Aortic smooth muscle cell (primary cell): ENCODE measurements at places on chromosomes 12 and 14. TPM values are rescaled to one million over a fixed set of nuclear protein-coding genes. Genes with fewer than 3 reads are reported as not detected.

Gene SLC7A7
- total RNA-seq = 1.9 and 2.6 TPM in 2 replicates

Gene CLMN
- total RNA-seq = under 0.01 and 0.12 TPM in 2 replicates

Gene VRTN
- not detected in 2 replicates for total RNA-seq

Gene KRT85
- not detected in 2 replicates for total RNA-seq

Gene SLC5A8
- not detected in 2 replicates for total RNA-seq

Gene GALNT8
- total RNA-seq = under 0.01 TPM in 1 of 2 replicates, not detected in the other

Gene ZFYVE21
- total RNA-seq = 60.4 and 61.0 TPM in 2 replicates

Gene FITM1
- total RNA-seq = 0.13 and 0.19 TPM in 2 replicates

Gene CELA1
- total RNA-seq = not detected in 2 replicates

Gene SCYL2
- 30.8 and 35.3 TPM in 2 replicates for total RNA-seq

Gene CCDC177
- not detected in 2 replicates for total RNA-seq

Gene LYZ
- 0.19 and 0.53 TPM in 2 replicates for total RNA-seq

Gene GLS2
- total RNA-seq = 0.13 TPM in 1 of 2 replicates, not detected in the other

Gene HOXC12
- total RNA-seq = not detected in 2 replicates

Gene TNS2
- 59.5 and 66.4 TPM in 2 replicates for total RNA-seq

Gene LHX5
- total RNA-seq = not detected in 2 replicates

Gene PLEKHG7
- total RNA-seq = 0.13 TPM in 1 of 2 replicates, not detected in the other

Gene OR11H7
- not detected in 2 replicates for total RNA-seq

Gene DAO
- not detected in 2 replicates for total RNA-seq

Gene WDR20
- total RNA-seq = 14.6 and 17.0 TPM in 2 replicates

Gene MGP
- total RNA-seq = 115 and 281 TPM in 2 replicates

Gene RPGRIP1
- total RNA-seq = not detected in 2 replicates

Gene ADSS1
- total RNA-seq = 5.5 and 6.0 TPM in 2 replicates

Gene CCNK
- 34.2 and 48.1 TPM in 2 replicates for total RNA-seq

Gene ADCY6
- 126 and 132 TPM in 2 replicates for total RNA-seq

Gene TAS2R20
- total RNA-seq = 1.8 and 3.9 TPM in 2 replicates

Gene ADAM21
- total RNA-seq = 0.50 and 1.2 TPM in 2 replicates

Gene TAS2R30
- total RNA-seq = 3.2 and 6.2 TPM in 2 replicates

Gene SSPN
- total RNA-seq = 15.7 and 16.2 TPM in 2 replicates

Gene SLC8A3
- not detected in 2 replicates for total RNA-seq

Gene PTPRO
- 2.0 and 4.2 TPM in 2 replicates for total RNA-seq

Gene PTPRB
- 2.4 and 2.5 TPM in 2 replicates for total RNA-seq

Gene DEPDC4
- total RNA-seq = 0.75 and 1.6 TPM in 2 replicates

Gene CCDC197
- total RNA-seq = not detected in 2 replicates

Gene KRT73
- total RNA-seq = not detected in 2 replicates

Gene TSHR
- total RNA-seq = not detected in 2 replicates

Gene ANO2
- total RNA-seq = 0.13 TPM in 1 of 2 replicates, not detected in the other
